ENCODE measurements at places on chromosomes 12 and 14.

GRCh38 chr14:68864361-68864750 lies 71.5 kb upstream of the ZFP36L1 start:
- no peak for DNase-seq

DNA sequence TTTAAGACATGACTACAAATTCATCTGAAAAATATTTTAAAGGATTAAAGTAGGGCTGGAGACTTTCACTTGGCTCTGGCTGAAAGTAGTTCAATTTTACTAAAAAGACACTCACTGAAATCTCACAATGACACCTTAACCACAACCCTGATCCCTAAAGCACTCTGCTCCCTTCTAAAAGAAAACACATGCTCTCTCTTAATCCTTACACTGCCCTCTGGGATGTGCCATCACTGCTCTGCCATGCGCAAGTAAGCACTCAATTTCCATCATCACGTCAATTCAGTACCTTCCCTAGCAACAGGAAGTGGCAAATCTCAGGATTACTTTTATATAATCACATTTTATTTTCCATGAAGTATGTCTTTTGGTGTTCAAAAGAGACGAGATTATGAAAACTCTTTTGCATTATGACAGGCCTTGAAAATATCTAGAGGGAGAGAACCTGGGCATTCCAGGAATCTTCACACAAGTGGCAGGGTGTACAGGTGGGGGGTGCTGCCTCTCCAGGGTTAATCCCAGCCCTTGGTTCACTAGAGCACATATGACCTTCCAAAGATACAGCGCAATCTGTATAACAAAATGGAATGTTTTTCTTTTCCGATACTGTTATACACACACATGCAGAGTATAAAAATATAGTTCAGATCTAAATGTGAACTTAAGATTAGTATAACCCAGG lies 7.3 kb downstream of the ATG14 start:
- no peak for DNase-seq

- DNase-seq, result peak; percentile 42
These were observed 4.3 kb downstream of the DEGS2 start for GRCh38 chr14:100155049-100155621.

DNA sequence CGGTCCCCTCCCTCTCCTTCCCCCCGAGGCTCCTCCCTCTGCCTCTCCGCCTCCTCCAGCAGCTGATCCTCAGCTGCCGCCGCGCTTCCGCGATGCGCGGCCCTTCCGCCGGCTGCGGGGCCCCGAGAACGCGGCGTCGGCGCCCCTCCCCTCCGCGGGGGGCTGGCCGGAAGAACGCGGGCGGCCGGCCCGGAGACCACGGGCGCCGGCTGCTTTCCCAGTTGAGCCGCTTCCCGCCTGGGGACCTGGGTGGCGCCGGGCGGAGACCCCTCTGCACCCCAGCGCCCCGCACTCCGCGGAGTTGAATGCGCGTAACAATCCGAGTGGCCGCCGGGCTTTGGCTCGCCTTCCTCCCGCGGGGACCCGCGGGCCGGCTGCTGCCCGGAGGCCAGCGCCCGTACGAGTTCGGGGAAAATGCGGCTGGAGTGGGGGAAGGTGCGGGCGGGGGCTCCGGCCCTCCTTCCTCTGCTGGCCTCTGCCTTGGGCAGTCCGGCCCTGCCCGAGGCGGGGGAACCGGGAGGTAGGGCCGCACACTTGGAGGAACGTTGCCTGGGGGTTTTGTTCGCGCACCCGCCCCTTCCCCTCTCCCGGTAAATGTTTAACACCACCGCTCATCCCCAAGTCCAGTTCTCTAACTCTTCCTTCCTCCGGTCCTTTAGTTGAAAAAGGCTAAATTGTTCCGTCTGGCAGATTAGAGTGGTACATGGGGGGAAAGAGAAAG lies 393 bp upstream of the DCAF5 start:
- DNase-seq, result peak; percentile 96

DNA sequence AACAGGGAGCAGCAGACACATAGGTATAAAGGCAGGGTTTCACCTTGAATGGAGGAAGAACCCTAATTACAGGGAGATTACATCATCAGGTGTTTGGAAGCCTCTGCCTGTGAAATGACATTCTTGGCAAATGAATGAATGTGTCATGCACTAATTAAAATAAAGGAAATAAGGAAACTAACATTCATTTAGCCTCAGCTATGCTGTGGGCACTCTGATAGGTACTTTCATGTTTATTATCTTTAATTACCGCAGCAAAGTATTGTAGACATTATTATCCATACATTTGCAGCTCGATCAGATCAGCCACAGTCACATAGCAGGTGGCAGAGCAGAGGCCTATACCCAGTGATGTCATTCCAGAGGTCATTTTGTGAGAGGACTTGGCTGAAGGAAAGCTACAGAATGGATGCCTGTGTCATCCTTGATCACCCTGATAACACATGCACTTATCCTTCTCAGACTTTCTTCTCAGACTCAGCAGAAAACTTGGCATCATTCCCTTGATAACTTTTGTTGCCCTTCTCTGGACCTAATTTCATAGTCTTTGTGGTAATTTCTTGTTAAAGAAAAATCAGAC lies 18.4 kb downstream of the ZNF664 start:
- no peak for DNase-seq

- DNase-seq, result peak; percentile 76
These were observed 101.0 kb downstream of the BEGAIN start for GRCh38 chr14:100486025-100486828.
